HepG2 (cell line): ENCODE measurements at places on chromosomes 6 and 20. TPM values are rescaled to one million over a fixed set of nuclear protein-coding genes. Genes with fewer than 3 reads are reported as not detected.
A peak's percentile ranks its signal among the peaks of the same experiment; 100 is the strongest.

- H3K4me1 ChIP-seq = no peaks in the 10 kb centered on the region
- no peak overlapping the region for H3K4me3 ChIP-seq
- no peaks in the 10 kb centered on the region for H3K36me3 ChIP-seq
- peaks cover 10% of the 10 kb centered on the region; the same call in 2 of the 3 replicates for H3K27me3 ChIP-seq
- DNase-seq = no peak
These were observed 343.4 kb downstream of the CDC5L start for GRCh38 chr6:44730771-44731391.

- peaks cover 44% of the 10 kb centered on the region for H3K27me3 ChIP-seq
- H3K36me3 ChIP-seq = no peaks in the 10 kb centered on the region
- H3K27ac ChIP-seq = no peak overlapping the region
These were observed 43.3 kb upstream of the CHRNA4 start for GRCh38 chr20:63404129-63405085.

GRCh38 chr6:119527231-119527578 is 177.6 kb upstream of the MAN1A1 start:
- H3K27ac ChIP-seq = no peak overlapping the region
- no peak for DNase-seq
- no peaks in the 10 kb centered on the region for H3K27me3 ChIP-seq
- no peak overlapping the region for H3K4me3 ChIP-seq
- no peaks in the 10 kb centered on the region for H3K36me3 ChIP-seq

- H3K4me3 ChIP-seq = no peak overlapping the region
- DNase-seq = no peak
- H3K4me1 ChIP-seq = no peaks in the 10 kb centered on the region
- H3K27ac ChIP-seq = no peak overlapping the region
- H3K27me3 ChIP-seq = peaks cover 17% of the 10 kb centered on the region; the same call in 2 of the 3 replicates
These were observed 33.0 kb upstream of the GPR6 start for GRCh38 chr6:109945091-109945490.

DNA sequence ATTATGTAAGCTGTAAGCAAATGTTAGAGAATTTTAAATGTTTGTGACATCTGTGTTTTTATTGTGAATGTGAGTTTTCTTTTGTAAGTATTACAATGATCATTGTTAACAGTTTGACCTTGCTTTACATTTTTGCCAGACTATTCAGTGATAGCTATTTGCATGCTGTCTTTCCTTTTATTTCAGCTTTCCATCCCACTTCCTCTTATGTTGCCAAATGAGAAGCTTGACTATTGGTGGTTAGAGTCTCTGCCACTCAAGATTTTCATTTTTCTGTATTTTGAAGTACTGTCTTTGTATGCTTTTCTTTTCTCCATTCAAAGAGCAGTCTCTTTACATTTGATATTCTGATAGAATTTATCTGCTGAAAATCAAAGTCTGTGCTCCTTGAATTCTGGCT is 104.1 kb downstream of the PRIM2 start:
- no peaks in the 10 kb centered on the region for H3K27me3 ChIP-seq
- H3K4me1 ChIP-seq = no peaks in the 10 kb centered on the region
- no peaks in the 10 kb centered on the region for H3K36me3 ChIP-seq
- no peak for DNase-seq
- H3K4me3 ChIP-seq = no peak overlapping the region

- no peaks in the 10 kb centered on the region for H3K36me3 ChIP-seq
- H3K27ac ChIP-seq = no peak overlapping the region
- no peak overlapping the region for H3K4me3 ChIP-seq
These were observed 117.0 kb downstream of the FARS2 start for GRCh38 chr6:5378331-5378730.

DNA sequence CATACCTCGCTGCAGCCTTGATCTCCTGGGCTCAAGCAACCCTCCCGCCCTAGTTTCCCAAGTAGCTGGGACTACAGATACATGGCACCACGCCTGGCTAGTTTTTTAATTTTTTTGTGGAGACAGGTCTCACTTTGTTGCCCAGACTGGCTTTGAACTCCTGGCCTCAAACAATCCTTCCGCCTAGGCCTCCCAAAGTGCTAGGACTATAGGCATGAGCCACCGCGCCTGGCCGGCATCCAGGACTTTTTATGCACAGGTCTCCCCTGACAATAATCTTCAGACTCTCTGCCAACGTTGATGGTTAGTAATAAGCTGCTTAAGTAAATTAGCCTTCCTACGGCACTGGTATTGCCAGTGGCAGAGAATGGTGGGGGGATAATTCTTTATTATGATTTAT is 110.5 kb upstream of the MTHFD1L start:
- no peak overlapping the region for H3K27ac ChIP-seq
- DNase-seq = no peak
- H3K4me1 ChIP-seq = no peaks in the 10 kb centered on the region
- no peaks in the 10 kb centered on the region for H3K36me3 ChIP-seq

DNA sequence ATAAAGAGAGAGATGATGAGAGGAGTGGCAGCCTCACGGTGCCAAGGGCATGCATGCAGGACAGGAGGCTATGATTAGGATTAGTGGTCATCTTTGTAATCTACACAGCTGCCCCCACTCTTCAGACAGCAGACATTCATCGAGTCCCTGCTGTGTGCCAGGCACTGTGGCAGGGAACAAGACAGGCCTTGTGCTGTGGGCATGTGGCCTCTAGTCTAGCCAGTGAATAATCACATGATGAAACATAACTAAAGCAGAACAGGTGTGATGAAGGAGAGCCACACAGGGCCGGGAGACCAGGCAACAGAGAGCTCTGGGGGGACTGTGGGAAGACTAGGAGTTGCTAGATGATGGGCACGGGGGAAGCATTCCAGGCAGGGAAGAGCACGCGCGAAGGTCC is 22.2 kb downstream of the TOX2 start:
- DNase-seq = no peak
- no peak overlapping the region for H3K4me3 ChIP-seq
- H3K4me1 ChIP-seq = no peaks in the 10 kb centered on the region
- peaks cover 2% of the 10 kb centered on the region; the same call in 1 of the 2 replicates for H3K27me3 ChIP-seq
- no peaks in the 10 kb centered on the region for H3K36me3 ChIP-seq
- H3K27ac ChIP-seq = no peak overlapping the region

DNA sequence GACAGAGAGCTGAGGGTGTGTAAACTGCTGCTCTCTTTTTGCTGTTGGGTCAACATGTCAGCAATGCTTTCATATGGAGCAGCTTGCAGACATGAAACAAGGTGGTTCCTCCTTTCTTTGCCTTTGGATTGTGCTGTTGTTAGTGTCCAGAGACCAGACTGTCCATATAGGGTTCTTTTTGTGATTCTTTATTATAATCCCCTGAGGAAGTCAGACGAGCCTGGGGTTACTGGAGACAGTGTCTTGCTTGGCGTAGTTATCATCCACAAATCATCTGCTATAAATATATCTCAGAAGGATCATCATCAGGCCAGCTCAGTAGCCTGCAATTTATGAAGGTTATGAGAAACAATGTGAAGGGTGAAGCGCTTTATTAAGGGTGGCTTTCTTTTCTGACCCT is 2.3 kb upstream of the ADGRB3 start:
- peaks cover 19% of the 10 kb centered on the region; the same call in 2 of the 3 replicates for H3K27me3 ChIP-seq
- DNase-seq = no peak
- H3K27ac ChIP-seq = no peak overlapping the region
- H3K36me3 ChIP-seq = no peaks in the 10 kb centered on the region

DNA sequence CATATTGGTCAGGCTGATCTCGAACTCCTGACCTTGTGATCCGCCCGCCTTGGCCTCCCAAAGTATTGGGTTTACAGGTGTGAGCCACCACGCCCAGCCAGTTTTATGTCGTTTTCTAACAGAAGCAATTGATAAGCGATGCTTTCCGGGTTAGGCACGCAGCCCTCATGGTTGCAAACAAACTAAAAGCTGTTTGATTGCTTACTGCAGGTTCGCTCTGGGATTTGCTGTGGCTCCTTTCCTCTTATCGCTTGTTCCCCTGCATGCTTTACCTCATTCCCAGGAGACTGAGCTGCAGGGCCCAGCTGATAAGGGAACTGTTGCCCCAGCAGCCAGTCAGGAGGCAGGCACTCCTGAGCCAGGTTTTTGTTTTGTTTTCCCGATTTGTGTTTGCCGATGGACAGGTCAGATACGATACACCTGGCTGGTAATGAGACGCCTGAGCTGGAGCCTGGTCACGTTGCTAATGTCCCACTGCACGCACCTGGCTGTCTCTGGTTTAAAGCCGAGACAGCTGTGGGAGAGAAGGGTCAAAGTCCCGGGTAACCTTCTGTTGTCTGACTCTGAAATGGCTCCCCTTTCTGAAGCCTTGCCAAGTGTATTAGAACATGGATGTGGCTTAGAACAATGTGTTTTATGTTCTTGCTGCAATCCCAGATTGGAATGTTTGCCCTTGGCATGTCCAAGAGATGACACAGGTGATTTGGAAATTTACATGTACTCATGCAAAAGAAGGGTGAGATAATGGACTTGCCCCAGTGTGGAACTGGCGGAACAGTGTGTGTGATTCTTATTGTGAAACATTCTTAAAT is 19.9 kb downstream of the DSP start:
- H3K36me3 ChIP-seq = peaks cover 81% of the 10 kb centered on the region
- DNase-seq = peak; percentile 100
- no peaks in the 10 kb centered on the region for H3K27me3 ChIP-seq
- H3K4me3 ChIP-seq = no peak overlapping the region
- peak overlapping the region; percentile 78 for H3K27ac ChIP-seq
- H3K4me1 ChIP-seq = peaks cover 62% of the 10 kb centered on the region

DNA sequence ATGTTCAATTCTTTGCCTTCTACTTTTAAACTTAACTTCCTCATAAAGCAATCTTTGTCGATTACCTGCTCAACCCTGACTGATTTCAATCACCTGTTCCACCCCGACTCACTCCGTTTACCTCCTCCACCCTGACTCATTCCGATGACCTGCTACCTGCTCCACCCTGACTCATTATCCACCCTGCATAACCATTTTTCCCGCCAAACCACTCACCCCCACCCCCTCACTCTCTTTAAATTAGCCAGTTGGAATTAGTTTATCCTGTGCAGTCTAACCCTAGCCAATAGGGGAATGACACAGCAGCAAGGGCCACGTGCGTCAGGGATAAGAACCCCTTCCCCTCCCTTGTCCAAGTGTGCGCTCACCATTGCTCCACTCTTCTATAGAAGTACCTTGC is 56.7 kb upstream of the MRAP2 start:
- DNase-seq = no peak
- no peaks in the 10 kb centered on the region for H3K27me3 ChIP-seq
- H3K36me3 ChIP-seq = no peaks in the 10 kb centered on the region
- H3K4me1 ChIP-seq = no peaks in the 10 kb centered on the region
- no peak overlapping the region for H3K4me3 ChIP-seq
- no peak overlapping the region for H3K27ac ChIP-seq

DNA sequence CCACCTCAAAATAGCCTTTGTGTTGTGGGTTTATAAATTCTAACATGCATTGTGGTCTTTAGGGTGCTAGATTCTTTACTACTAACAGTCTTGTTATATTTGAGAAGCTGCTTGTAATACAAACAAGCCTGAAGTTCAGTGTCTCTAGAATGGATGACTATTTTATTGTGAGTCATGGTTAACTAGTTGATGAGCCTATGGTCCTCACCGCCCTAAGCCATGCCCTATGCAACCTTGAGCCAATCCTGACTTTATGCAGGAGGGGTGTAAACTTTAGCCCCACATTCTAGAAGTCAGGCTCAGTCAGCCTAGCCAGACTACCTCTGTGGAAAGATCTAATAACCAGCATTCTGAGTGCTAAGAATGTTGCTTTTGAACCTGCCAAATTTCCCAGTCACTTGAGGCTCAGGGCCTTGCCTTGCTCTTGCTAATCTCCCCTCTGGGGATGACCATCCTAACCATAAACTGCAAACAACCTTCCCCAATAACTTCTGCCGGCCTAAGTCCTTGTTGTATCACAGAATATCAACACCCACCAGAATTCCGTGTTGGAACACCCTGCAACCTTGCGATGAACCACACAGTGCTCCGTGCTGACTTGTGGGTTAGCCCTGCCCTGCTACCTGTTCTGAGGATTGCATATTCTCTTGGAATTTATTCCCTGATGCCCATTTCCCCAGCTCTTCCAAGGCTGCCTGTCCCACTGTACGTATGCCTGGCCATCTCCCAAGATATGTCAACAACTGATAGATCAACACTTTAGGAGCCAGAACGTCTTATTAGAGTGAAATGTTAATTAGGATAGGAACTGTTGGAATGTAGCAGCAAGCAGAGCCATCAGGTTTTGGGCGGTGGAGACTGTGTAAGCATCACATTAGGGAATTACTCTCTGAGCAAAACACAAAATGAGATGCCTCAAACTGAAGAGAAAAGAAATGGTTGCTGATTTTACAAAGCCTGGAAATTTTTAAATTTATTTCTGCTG is 71.7 kb upstream of the CEP85L start:
- no peak overlapping the region for H3K27ac ChIP-seq
- no peak overlapping the region for H3K4me3 ChIP-seq
- H3K36me3 ChIP-seq = no peaks in the 10 kb centered on the region

GRCh38 chr20:5153612-5154542 is 27.1 kb downstream of the CDS2 start:
- H3K27ac ChIP-seq = peak overlapping the region; percentile 94
- no peaks in the 10 kb centered on the region for H3K36me3 ChIP-seq
- DNase-seq = peak; percentile 57

DNA sequence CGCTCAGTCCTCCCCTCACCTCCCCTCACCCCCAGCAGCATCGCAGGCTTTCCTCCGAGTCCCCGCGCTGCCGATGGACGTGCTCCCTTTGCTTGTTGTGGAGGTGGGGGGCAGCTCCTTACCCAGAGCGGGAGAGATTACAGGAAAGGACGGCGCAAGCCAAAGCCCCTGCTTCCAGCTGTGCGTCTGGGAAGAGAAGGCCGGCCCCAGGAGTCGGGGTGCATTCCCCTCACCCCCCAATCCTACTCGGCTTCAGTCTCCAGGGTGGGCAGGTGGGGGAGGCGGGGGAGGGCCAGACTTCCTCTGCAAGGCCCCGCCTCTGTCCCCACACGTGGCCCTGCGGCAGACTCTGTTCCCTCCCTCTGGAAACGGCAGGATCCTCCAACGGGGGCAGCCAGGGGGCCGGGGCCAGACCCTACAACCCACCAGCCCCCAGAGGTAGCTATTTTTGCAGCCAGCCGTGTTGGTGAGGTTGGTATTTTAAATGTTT is 43.6 kb downstream of the NTSR1 start:
- H3K36me3 ChIP-seq = no peaks in the 10 kb centered on the region
- DNase-seq = no peak
- H3K27ac ChIP-seq = no peak overlapping the region

DNA sequence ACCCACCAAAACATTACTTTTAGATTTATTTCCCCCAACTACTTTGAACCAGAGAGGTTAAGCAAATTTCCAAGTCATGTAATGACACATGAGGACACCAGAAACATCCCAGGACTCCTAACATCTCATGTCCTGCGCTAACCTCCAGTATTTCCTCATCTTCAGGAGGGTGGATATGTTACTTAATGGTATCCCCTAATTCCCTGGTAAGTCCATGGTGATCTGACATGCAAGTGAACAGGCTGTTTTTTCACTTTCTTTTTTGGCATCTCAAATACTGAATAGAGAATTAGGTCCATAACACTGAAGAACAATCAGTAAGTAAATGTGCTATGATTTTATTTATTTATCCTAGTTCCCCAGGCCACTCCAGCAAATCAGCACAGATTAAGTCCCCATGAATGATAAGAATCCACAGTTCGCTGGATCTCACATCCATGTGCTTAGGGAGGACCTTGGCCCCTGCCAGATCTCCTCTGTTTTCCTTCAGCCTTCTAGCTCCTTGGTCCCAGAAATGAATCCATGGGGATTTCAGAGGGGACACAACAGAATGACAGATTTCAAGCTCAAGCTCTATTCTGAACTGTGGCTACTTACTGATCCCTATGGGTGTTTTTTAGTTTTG is 334.6 kb downstream of the CDC5L start:
- H3K27me3 ChIP-seq = no peaks in the 10 kb centered on the region
- no peak overlapping the region for H3K27ac ChIP-seq
- DNase-seq = no peak
- no peaks in the 10 kb centered on the region for H3K36me3 ChIP-seq

Gene MCCD1
- polyA plus RNA-seq = 0.09 TPM in 1 of 2 replicates, not detected in the other

Gene VWA7
- polyA plus RNA-seq = 3.3 and 4.4 TPM in 2 replicates

Gene KIF25
- polyA plus RNA-seq = not detected in 2 replicates

Gene MARCKS
- 24.3 and 30.5 TPM in 2 replicates for polyA plus RNA-seq

Gene GRM1
- polyA plus RNA-seq = not detected in 2 replicates

Gene CDC5L
- 8.5 and 11.0 TPM in 2 replicates for polyA plus RNA-seq

Gene C2
- 307 and 450 TPM in 2 replicates for polyA plus RNA-seq
